Uterus (tissue), 4 donors: ENCODE measurements at places on chromosomes 12 and 14. TPM values are rescaled to one million over a fixed set of nuclear protein-coding genes. Genes with fewer than 3 reads are reported as not detected.

- H3K4me1 ChIP-seq: no peaks in the 10 kb centered on the region
- no peaks in the 10 kb centered on the region for H3K36me3 ChIP-seq
These were observed 9.6 kb downstream of the TRAPPC6B start for GRCh38 chr14:39160494-39160893.

DNA sequence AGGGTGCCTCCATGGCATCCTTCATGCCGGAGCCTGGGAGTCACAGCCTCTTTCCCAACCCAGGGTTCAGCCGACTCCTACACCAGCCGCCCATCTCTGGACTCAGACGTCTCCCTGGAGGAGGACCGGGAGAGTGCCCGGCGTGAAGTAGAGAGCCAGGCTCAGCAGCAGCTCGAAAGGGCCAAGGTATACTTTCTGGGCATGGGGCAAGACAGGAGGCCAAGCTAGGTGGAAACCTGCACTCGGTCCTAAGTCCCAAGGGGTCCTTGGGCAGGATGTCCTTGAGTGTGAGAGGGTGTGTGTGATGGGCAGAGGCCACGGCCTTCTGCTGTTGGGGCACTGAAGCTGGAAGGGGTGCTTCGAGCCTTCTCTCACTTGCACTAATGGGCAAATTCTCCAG is 5.0 kb downstream of the CACNB3 start:
- no peaks in the 10 kb centered on the region for H3K27me3 ChIP-seq
- no peak for DNase-seq
- no peaks in the 10 kb centered on the region for H3K36me3 ChIP-seq
- no peak overlapping the region for H3K4me3 ChIP-seq
- H3K27ac ChIP-seq: no peak overlapping the region

GRCh38 chr14:23951590-23952201 is 1.9 kb upstream of the DHRS4 start:
- no peaks in the 10 kb centered on the region for H3K27me3 ChIP-seq
- no peaks in the 10 kb centered on the region for H3K36me3 ChIP-seq
- no peak overlapping the region for H3K27ac ChIP-seq

- H3K27ac ChIP-seq: no peak overlapping the region
- H3K4me1 ChIP-seq: no peaks in the 10 kb centered on the region
- no peak overlapping the region for H3K4me3 ChIP-seq
- H3K36me3 ChIP-seq: no peaks in the 10 kb centered on the region
- no peaks in the 10 kb centered on the region for H3K27me3 ChIP-seq
- no peak for DNase-seq
These were observed 62.0 kb downstream of the ST8SIA1 start for GRCh38 chr12:22272335-22273151.

IL22 gene
- total RNA-seq: not detected
